ENCODE measurements at places on chromosomes 7 and 10.

- DNase-seq = no peak
Observed at GRCh38 chr10:30987463-30987862, 44.2 kb downstream of the ZNF438 start.

- no peak for DNase-seq
Observed at GRCh38 chr10:133009218-133009950, 67.0 kb upstream of the CFAP46 start.

GRCh38 chr10:60443346-60443745 is 53.7 kb upstream of the ANK3 start:
- DNase-seq = no peak

DNA sequence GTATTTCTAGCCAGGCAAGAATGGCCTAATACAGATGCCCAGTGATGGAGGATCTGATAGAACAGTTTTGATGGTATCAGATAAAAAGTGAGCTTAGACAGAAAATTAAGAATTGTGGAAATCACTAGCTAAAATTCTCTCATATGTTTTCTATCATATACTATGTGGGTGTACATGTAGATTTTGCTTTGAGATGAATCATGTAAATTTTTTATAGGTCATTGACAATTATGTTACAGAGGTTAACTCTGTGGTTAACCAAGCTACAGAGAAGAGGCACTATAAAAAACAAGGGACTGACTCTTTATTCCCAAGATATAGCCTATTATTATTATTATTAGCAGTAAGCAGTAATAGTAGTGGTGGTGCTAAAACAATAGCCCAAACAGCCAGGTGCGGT is 156.5 kb downstream of the ITGA8 start:
- DNase-seq = no peak

- no peak for DNase-seq
Observed at GRCh38 chr7:80968606-80969005, 49.8 kb upstream of the SEMA3C start.

DNA sequence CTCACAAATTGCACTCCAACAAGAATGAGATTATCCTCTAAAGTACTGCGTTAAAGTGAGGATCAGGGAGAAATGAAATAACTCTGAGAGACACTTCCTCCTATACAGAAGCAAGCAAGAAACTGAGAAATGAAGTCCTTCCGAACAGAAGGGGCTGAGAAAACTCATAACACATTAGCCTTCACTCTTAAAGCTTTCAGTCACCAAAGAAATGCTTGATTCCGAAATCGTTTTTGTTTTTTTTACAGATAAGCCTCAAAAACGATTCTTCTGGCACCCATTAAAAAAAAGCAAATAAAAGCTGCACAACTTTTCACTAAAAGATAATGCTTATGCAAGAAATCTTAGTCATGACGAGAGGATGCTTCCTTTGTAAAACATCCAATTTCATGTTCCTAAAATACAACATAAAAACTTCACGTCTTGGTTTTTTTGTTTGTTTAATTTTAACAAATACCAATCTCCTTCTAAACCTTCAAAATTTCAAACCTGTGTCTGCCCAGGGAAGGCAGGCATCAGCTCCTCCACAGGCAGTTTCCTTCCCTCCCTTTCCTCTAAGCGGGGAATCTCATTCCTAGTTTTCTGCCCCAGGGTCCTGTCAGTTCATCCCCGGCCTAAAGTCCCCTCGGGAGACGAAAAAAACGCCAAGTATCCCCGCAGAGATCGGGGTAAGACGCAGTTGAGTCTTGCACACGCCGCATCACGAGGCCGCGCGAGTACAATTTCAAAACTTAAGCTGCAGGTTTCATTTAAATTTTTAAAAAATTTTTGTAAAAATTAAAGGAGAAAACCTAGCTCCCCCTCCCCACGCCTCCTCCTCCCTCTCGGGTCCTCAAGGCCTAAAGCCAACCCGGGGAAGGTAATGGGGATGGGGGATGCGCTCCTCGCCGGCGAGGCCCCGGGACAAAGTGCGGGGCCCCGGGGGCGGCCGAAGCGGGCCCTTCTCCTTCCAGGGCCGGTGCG is 1.1 kb downstream of the BAZ1B start:
- no peak for DNase-seq

DNA sequence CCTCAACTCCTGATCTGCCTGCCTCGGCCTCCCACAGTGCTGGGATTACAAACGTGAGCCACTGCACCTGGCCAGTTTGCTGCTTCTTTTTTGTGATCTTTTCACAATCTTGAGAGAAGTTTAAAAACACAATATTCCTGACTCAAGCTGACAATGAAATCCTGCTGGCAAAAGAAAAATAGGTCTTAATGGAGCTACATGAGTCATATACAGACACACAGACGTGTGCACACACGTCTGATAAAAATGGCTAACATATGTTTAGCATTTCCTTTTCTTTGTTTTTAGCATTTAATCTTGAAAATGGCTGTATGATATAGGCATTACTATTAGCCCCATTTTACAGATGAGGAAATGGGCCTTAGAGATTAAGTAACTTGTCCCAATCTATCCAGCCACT is 29.4 kb upstream of the RAB18 start:
- no peak for DNase-seq

DNA sequence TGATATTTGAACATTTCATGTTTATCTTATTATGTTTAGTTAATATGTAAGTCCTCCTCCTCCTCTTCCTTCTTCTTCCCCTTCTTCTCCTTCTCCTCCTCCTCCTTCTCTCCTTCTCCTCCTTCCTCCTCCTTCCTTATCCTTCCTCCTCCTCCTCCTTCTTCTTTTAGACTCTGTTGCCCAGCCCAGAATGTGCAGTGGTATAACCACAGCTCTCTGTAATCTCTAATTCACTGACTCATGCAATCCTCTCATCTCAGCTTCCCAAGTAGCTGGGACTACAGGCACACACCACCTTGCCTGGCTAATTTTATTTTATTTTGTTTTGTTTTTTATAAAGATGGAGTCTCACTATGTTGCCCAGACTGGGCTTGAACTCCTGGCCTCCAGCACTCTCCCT is 83.4 kb upstream of the ODAD2 start:
- DNase-seq = no peak

DNA sequence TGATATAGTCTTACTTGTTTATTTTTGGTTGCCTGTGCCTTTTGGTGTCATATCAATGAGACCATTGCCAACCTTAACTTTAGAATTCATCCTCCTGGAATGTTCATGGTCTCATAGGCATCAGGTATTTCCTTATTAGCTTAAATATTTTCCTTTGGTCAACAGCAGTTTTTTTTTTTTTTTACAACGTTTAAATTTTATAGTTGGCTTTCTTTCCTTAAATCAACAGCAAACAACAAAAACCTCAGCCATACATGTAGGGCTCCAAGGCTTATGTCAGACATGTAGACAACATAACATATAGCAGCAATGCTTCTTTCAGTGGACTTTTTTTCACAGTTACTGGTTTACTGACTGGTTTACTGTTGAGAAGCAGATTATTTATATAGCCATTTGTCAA is 22.7 kb downstream of the ENTPD7 start:
- no peak for DNase-seq

- DNase-seq = no peak
Observed at GRCh38 chr7:149791-150636, 42.4 kb upstream of the FAM20C start.

DNA sequence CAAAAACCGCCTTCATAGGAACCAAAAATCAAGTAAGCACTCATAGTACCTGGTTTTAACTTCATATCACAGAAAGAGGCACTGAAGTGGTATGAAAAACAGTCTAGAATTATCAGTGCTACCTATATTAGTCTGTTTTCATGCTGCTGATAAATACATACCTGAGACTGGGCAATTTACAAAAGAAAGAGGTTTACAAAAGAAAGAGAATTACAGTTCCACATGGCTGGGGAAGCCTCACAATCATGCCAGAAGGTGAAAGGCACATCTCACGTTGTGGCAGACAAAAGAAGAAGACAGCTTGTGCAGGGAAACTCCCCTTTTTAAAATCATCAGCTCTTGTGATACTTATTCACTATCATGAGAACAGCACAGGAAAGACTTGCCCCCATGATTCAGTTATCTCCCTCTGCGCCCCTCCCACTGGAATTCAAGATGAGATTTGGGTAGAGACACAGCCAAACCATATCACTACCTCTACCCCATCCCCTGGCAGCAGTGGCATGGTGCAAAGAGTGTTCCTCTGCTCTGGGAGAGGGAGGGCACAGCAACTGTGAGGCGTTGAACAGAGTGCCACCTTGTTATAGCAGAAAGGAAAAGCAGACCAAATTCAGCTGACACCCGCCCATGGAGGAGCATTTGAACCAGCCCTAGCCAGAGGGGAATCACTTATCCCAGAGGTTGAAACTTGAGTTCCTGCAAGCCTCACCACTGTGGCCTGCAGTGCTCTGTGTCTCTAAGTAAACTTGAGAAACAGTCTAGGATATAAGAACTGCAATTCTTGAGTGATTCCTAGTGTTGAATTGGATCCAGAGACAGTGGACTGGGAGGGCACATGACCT is 61.9 kb upstream of the PTPRZ1 start:
- no peak for DNase-seq

DNA sequence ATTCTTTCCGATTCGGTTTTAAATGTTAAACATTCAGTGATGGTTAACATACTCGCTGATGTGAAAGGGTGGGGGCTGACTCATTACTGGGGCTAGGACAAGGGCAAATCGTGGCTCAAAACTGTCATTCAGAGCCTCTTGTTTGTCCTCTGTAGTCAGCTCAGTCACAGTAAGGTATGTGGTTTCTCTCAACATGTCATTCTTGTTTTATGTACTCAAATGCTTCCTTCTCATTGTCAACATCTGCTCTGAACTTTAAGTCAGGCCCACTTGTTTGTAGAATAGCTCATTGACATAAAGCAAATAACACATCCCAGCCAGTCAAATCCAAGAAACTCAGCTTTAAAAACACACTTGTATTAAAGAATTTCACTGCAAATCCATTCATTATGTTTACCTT is 7.3 kb downstream of the SLC16A9 start:
- DNase-seq = no peak

- no peak for DNase-seq
Observed at GRCh38 chr7:145434811-145435210, 599.0 kb upstream of the TPK1 start.

- DNase-seq = no peak
Observed at GRCh38 chr7:123003539-123004126, 8.1 kb upstream of the TAS2R16 start.

DNA sequence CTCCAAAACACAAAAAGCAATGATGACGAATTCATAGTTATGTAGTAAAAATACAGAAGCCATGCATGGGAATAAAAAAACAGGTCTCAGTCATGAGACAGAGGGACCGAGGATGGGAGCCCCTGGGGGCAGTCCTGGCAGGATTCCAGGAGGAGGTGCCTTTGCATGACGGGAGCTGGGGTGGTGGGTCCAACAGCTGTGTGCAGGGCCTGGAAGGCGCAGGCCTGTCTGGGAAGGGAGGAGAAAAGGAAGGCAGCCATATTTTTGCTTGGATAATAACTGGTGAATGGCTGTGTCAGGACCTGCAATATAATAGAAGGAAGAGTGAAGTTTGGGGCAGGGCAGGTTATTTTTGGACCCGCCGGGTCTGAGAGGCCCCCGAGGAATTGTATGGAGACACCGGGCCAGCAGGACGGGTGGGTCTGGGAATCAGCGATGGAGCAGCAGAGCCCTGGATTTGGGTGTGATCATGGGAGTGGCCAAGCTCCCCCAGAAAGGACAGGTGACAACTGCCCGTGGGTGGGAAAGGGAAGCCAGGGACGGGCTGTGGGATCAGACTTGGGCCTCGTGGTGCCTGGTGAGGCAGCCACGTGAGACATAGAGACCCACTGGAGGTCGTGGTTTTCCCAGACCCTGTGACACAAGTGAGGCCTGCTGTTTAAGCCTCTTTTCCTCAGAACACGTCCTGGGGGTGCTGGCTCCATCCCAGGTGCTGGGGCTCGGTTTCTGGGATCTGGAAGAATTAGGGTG is 2.9 kb upstream of the JAKMIP3 start:
- no peak for DNase-seq

GRCh38 chr10:103199488-103199887 is 6.4 kb upstream of the NT5C2 start:
- DNase-seq = no peak

DNA sequence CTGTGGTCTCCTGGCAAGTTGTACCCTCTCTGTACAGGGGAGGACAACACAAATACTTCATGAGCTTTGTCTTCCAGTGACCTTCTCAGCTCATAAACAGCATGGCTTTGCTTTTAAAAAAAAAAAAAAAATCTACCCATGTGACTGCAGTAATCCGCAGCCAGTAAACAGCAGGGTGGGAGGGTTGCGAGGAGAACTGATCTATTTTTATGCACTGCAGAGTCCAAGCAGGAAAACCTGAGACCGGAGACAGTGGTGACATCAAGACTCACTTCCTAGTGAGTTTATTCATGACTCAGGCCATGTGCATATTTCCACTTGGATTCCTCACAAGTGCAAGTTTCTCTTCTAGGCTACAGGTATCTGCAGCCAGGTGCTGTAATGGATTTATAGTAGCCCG is 127.9 kb downstream of the NRF1 start:
- DNase-seq = no peak

GRCh38 chr7:142808461-142808801 is 37.7 kb downstream of the PRSS2 start:
- no peak for DNase-seq

GRCh38 chr7:84228526-84228925 is 33.9 kb upstream of the SEMA3A start:
- no peak for DNase-seq

GRCh38 chr10:130743751-130744271 is 567.7 kb downstream of the TCERG1L start:
- DNase-seq = no peak

DNA sequence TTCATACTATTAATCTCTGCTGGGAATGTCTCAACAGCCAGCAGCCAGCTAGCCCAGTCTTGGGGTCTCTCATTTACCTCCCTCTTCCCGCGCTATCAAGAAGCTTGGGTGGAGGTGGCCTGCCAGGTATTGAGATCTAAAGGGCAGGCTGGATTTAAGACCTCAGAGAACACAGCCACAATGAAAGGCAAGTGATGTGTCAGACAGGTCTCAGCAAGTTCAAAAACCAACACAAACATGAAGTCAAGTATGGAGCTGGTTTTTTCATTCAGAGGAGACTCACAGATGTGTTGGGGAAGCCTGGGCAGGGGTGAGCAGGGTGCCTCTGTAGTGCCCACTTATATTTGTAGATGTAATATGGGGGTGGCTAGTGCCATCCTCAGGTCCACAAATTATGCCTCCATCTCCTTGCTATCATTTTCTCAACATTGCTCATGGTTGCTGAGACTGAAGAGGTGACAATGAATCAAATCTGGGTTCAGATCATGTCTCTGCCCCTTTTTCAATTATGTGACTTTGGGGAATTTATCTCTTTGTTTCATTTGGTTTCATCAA is 27.7 kb upstream of the CROT start:
- DNase-seq = no peak

- no peak for DNase-seq
Observed at GRCh38 chr7:24917510-24918239, 62.3 kb downstream of the OSBPL3 start.

Data from CD4-positive, alpha-beta memory T cell (primary cell).